ENCODE measurements at places on chromosomes 4 and X.

- DNase-seq: peak; percentile 39
Measured at GRCh38 chrX:120452131-120452530, 17.0 kb downstream of the LAMP2 start.

- no peak for DNase-seq
Measured at GRCh38 chr4:171279131-171279530, 534.1 kb upstream of the GALNTL6 start.

GRCh38 chrX:43481576-43481975 is 174.5 kb upstream of the MAOA start:
- no peak for DNase-seq

GRCh38 chrX:70264784-70265183 is 3.4 kb upstream of the ARR3 start:
- DNase-seq: no peak

DNA sequence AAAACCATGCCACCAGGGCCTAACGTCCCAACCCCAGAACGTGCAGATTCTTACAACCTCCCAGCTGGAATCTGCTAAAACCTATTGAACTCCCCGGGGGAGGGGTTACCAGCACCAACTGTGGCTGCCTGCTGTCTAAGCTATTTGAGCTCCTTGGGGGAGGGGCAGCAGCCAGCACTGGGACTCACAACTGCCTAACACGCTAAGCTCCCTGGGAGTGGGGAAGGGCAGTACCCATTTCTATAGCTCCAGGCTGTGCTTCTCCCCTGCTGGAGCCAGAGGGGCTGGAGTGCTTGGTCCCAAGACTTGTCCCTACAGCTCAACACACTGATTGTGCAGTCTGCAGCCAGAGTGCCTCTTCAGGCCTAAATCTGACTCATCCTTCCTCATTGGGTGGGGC is 459.8 kb upstream of the FGF16 start:
- DNase-seq: no peak

GRCh38 chrX:33188881-33189280 is 22.5 kb downstream of the DMD start:
- DNase-seq: no peak

DNA sequence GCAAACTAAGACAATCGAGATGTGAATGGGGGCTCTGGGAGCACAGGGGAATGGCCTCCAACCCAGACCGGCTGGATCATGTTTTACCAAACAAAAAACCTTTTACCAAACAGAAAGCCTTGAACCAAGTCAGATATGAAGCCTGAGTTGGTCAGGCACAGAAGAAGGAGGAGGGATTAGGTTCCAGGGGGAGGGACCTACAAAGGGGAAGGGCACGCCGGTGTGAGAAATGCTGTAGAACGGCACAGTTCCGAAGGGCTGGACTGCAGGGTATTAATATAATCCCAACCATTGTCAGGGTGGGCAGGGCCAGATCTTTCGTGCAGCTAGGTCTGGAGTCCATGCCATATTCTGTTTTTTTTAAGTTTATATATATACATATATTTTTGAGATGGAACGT is 52.9 kb upstream of the NYX start:
- no peak for DNase-seq

GRCh38 chr4:45408996-45409395 is 682.6 kb upstream of the GNPDA2 start:
- DNase-seq: no peak

DNA sequence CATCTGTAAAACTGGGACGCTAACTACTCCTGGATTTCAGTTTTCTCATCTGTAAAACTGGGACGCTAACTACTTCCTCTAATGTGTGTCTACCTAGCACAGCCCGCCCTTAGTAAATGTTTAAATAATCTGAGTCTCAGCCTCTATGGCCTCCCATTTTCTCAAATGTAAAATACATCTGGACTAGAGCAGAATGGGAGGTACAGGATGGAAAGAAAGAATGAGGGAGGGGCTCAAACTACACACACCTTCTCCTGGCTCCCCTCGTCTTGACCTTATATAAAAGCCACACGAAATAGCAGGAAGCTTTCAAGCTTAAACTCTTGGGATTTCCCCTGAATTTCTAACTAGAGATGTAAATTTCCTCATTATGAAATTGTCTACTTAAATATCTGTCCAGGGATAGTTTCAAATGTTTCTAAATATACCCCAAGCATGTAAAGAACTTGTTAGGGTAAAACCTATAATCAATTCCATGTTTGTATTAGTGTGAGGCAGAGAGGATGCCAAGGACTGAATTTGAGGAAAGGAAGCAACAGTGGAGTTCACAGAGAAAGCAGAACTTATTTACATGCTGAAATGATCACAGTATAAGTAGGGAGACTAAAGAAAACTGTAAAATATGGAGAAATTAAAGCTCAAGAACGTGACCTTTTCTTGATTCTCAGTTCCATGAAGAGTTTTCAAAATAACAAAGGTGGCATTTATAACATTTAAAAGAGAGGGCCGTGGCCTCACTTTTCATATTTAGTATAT is 220.0 kb downstream of the NWD2 start:
- DNase-seq: no peak

- DNase-seq: peak; percentile 25
Measured at GRCh38 chrX:136954930-136955329, 74.4 kb upstream of the RBMX start.

DNA sequence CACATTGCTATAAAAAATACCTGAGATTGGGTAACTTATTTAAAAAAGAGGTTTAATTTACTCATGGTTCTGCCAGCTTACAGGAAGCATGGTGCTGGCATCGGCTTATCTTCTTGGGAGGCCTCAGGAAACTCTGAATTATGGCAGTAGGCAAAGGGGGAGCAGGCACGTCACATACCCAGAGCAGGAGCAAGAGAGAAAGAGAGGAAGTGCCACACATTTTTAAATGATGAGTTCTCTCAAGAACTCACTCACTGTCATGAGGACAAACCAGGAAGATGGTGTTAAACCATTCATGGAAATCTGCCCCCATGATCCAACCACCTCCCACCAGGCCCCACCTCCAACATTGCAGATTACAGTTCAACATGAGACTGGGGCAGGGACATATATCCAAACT is 10.0 kb upstream of the AFF1 start:
- no peak for DNase-seq

- no peak for DNase-seq
Measured at GRCh38 chr4:94375364-94375763, 32.7 kb upstream of the HPGDS start.

DNA sequence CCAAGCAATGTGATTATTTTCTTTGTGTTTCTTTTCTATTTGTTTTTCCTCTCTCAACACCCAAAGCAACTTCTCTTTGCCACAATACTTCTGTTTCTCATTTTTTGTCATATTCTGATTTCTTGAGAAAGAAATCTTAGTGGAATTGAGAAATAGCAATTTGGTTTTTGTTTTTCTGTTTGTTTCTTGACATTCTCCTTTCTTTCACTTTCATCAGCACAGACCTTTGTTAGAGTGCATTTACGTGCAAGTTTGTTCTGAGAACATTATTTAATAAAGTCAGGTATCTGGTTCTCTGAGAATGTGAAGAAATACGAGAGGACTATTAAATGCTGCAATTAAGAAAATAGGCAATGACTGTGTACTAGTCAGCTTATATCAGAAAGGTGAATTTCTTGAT is 608.1 kb upstream of the AADAT start:
- no peak for DNase-seq

- DNase-seq: no peak
Measured at GRCh38 chrX:15236146-15236545, 33.7 kb downstream of the ASB9 start.

- DNase-seq: no peak
Measured at GRCh38 chrX:40104985-40105834, 7.5 kb upstream of the BCOR start.

GRCh38 chr4:38621028-38621684 is 42.8 kb upstream of the KLF3 start:
- peak; percentile 86 for DNase-seq

GRCh38 chr4:146288193-146288592 is 73.9 kb downstream of the REELD1 start:
- DNase-seq: no peak

GRCh38 chrX:154712781-154713740 is 37.8 kb downstream of the GAB3 start:
- peak; percentile 46 for DNase-seq

GRCh38 chr4:74873545-74874301 is 59.2 kb upstream of the PARM1 start:
- DNase-seq: no peak

DNA sequence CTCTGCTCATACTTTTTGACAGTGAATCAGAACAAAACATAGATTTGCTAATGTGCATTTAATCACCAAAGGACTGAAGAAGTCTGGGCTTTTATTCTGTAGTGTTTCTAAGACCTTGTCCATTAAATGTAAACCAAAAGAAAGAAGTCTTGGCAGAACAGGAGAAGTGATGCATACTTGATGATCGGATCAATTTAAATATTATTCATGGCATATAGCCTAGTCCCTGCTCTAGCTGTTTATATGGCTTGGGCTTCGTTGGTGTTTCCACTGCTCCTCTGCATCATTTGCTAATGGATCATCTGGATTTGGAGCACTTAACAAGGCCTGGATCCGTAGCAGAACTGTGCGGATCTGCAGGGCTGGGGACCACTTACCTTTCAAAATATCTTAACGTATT is 566.6 kb downstream of the GALNTL6 start:
- no peak for DNase-seq

- DNase-seq: no peak
Measured at GRCh38 chr4:75623026-75623425, 7.3 kb downstream of the CDKL2 start.

DNA sequence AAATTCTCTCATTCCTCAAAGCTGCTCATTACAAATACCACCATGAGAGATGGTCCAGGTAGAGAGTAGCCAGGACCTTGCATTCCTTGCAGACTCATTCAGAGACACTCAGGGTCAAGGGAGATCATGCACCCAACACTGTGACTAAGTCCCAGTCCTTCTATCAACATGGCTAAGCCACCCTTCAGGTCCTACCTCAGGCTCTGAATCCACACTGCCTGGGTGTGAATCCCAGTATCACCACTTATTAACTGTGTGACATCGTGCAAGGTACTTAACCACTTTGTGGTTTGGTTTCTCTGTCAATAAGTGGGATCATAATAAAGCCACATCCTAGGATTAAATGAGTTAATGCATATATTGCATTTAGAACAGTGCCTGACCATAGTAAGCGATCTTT is 124.1 kb upstream of the NEIL3 start:
- DNase-seq: no peak

- no peak for DNase-seq
Measured at GRCh38 chrX:57353472-57354132, 67.1 kb downstream of the FAAH2 start.

GRCh38 chr4:118289794-118290193 is 63.0 kb downstream of the PRSS12 start:
- DNase-seq: no peak

DNA sequence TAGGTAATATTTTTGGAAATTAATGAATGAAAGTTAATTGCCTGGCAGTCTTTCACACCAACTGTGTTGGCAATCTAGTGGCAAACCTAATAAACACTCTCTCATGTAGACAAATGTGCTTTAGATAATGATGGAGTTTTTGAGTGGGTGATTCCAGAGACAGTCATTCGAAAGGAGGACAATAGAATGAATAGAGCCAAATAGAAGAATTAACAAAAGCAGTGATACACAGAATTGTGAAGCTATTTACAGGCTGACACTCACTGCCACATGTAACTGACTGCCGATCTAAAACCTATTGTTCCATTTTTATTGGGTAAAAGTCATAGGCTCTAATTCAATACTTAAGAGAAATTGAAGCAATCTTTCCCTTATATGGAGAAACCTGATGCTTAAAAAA is 338.5 kb downstream of the PCDH7 start:
- no peak for DNase-seq

- DNase-seq: no peak
Measured at GRCh38 chr4:38152305-38152704, 192.1 kb downstream of the PTTG2 start.

- DNase-seq: no peak
Measured at GRCh38 chr4:55488716-55489115, 58.0 kb downstream of the CLOCK start.

DNA sequence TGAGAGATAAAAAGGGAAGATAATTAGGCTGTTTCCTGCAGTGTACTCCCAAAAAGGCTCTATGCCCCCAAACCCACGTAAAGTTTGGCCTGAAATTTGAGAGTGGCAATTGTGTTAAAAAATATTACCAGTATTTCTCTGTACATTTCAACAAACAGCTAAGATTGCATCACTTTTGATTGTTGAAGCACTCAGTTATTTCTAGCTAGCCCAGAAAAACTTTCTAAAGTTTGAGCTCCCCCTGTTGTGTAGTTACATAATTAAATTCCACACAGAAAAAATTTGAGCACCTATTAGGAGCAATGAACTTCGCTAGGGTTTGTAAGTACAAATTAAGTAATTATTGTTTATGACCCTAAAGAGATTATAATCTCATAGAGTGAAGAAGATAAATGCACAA is 109.4 kb downstream of the DLG3 start:
- peak; percentile 30 for DNase-seq

All from MV-4-11 (cell line).